CD4-positive, alpha-beta memory T cell (primary cell): ENCODE measurements at places on chromosomes 13 and 19.
A peak's percentile ranks its signal among the peaks of the same experiment; 100 is the strongest.

DNA sequence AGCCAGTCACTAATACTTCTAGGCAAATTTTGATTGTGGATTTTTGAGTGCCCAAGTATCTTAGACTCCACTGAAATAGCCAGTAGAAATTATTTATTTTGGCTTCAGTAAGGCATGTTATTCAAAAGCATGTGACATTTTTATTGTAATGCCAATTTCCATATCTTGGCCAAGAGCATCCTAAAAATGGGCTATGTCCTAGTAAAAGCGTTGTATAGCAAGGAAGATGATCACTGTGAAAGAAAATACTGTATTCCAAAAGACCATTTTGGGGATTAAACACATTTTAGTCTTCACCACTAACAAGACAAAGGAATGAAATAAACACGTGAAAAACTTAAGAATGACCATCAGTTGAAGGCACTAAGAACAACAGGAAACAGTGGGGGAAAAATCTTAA, 149.1 kb downstream of the NUFIP1 start:
- DNase-seq: no peak

DNA sequence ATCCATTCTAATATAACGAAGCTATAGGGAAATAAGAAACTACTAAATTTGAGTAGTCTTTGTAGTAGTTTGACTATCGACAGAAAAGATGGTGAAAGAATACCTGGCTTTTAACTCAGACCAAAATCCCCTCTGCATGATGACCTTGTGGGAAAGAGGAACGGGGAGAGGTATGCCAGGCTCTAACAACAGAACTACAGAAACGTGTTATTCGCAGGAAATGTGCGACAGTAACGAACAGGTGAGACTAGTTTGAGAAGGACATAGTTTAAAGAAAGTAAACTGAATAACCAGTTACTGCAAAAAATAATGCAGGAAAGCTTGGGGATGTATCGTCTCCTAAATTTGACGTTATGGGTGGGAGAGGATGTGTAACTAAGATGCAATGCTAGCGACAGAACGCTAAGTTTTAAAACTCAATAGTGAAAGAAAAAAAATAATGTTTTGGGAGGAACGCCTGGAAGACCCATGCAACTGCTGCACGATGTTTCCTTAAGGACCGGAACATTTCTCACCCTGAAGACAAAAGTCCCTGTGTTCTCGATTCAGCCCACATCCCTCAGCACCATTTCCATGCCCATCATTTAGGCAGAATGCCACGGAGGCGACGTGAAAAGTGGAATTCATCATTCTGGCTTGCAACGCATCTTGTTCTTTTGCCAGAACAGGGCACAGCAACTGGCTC, 1.6 kb upstream of the RAP2A start:
- DNase-seq: no peak

GRCh38 chr19:53884256-53884655, 2.3 kb downstream of the PRKCG start:
- no peak for DNase-seq

GRCh38 chr19:38412961-38413360, 10.1 kb downstream of the FAM98C start:
- no peak for DNase-seq

- DNase-seq: no peak
Measured at GRCh38 chr13:99214731-99215130, 14.1 kb downstream of the UBAC2 start.

DNA sequence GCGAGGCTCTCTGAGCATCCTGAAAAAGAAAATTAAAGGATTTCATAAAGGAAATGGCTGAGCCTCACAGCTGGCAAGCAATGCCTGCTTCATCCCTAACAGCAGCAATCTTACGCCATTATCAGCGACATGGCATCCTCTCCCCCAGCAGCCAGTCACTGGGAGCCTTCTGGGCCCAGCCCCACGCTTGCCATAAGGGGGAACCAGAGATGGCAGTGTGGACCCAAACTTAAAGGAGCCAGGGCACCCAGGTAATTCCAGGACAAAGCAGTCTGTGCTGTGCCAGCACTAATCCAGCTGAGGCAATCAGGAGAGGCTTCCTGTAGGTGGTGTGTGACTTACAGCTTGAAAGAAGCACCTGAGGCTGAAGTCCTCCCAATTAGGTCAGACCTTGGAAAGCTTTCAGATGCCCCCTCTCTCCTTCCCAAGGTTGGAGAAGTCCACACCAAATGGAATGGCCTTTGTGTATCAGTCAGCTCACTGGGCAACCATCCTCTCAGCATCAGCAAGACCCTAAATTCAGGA, 10.3 kb downstream of the VSTM2B start:
- DNase-seq: no peak

DNA sequence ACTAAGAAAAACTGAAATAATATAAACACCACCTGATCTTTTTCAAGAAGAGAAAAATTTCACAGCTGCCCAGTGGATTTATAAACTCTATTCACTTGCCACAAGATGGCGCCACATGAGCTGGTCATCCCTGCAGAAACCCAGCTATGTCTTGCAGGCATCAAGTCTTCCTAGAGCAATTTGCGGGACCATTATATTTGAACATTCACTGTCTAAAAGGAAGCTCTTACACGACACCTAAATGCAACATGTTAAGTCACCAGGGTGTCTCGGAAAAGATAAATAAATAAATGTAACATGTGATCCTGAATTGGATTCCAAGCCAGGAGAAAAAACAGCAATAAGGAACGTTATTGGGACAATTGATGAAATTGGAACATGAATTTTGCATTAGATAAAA, 20.3 kb upstream of the AKT2 start:
- DNase-seq: peak; percentile 66

GRCh38 chr13:95341441-95341840, 40.2 kb upstream of the ABCC4 start:
- DNase-seq: no peak

- no peak for DNase-seq
Measured at GRCh38 chr19:9782338-9782737, 13.8 kb upstream of the ZNF846 start.

- no peak for DNase-seq
Measured at GRCh38 chr13:50224534-50224933, 209.3 kb downstream of the KCNRG start.

DNA sequence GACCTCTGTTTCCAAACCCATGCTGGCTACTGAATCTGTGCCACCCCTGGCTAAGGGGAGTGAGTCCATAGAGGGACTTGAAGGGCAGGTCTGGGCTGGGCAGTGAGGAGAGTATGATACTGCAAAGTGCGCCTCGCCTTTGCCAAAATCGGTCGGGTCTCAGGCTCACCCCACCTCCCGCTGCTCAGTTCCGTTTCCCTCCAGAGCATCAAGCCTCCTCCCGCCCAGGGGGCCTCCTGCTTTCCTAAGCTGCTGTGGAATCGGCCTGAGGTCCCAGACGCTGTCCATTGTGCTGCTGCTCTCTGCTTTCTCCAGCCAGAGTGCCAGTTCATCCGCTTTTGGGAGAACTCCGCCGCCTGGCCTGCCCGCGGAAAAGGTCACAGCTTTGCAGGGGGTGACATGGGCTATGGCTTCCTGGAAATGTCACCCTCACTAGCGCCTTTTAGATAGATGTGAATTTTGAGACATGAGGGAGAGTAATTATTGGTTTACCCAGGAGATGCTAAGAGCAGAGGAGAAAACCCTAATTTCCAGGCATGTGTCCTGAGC, 1418.4 kb downstream of the UQCRFS1 start:
- no peak for DNase-seq

GRCh38 chr13:113374511-113375175, 10.7 kb upstream of the GRTP1 start:
- no peak for DNase-seq

DNA sequence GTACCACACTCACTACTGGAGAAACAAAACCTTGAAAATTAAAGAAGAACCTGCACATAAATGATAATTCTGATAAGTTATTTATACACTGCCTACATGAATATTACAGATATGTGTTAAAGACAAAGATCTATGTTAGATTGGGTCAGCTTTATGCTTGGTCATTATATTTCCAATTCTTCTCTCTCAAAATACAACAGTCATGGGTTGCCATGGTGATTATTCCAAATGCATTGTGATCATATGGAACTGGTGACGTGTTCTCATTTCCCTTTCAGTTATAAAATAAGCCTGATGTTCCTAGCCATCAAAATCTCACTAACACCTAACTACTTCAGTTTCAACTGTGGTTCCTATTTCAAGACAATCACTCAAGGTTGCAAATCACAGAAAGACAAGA, 1416.4 kb downstream of the UQCRFS1 start:
- no peak for DNase-seq

- no peak for DNase-seq
Measured at GRCh38 chr13:80501556-80501955, 160.6 kb upstream of the SPRY2 start.

DNA sequence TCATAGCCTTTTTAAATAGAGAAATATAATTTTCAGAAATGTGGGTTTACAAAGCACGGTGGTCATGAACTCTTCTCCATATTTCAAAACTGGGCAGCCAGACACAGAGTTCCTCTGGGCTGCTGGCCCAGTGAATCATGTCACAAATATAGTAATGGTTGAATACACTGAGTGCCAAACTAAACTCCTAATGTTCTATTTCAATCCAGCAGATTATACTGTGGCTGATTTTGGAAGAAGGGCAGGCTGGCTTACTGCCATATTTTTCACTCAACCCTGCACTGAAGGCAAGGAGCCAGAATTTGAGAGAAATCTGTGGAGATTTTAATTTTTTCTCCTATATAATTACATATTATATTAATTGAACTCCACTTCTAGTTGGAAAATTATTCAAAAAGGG, 17.0 kb upstream of the PRR20A start:
- DNase-seq: no peak

DNA sequence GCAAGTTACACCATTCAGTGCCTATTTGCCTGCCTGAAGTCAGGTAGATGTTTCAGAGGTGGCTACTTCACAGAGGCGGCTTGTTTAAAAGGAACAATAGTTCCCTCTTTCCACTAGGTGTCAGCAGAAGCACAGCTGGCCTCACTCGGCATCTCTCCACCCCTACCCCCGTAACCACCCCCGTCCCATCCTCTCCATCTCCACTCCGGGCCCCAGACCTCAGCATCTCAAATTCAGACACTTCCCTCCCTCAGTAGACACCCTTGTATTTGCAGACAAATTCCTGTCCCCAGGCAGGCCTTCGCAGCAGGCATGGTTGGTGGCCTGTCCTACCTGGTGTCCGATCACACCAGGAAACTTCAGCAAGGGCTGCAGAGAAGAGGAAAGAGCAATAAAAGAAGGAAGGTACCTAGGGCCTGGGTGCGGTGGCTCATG, 9.1 kb upstream of the DPP9 start:
- DNase-seq: peak; percentile 60

DNA sequence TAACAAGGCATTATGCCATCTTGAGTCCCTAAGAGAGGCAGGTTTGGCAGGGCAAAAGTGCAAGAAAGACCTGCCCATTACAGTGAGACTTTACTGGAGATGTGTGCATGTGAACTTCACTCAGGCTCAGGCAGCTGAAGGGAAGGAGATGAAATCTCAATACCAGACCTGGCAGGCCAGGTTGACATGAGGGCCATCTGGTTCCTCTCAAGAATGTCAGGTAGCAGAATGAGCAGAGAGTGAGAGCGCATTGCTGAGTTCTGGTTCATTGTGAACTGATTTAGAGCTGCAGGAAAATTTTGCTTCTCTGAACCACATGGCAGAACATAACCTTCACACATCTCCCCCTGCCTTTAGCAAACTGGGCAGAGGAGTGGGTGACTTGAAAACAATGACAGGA, 406.3 kb downstream of the GPC5 start:
- no peak for DNase-seq

GRCh38 chr13:84655677-84656076, 773.4 kb upstream of the SLITRK1 start:
- no peak for DNase-seq

DNA sequence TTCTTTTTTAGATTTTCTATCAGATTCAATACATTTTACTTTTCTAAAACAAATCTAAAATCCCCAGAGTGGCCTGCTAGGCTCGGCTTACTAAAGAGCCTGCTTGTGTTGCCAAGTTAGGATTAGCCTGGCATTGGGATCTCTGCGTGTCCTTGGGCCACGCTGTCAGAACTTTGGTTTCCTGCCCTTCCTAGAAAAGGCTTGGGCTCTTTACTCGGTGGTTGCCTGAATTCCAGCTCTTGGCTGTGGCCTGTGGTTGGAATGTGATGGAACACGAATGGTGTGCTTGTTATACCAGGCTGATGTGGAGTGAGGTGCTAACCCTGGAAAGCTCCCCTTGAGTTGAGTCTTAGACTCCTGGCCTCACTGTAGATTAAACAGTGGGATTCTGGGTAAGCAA, 8.5 kb downstream of the SPATA13 start:
- no peak for DNase-seq

DNA sequence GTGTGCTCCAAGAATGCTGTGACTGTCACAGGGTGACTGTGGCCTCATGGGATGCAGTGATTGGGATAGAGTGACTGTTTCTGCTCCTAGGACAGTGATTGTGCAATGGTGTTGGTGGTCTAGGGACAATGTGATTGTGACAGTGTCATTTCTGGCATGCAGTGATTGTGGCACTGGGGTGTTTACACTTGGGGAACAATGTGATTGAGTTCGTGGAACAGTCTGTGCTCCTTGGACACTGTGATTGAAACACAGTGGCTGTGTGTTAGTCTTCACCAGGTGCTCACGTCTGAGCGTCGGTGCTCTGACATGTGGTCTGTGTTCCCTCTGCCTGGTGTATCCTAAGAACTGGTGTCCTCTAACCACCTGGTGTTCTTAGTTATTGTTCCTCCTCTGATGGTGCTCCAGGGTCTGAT, 1.7 kb downstream of the PDE4A start:
- DNase-seq: no peak

DNA sequence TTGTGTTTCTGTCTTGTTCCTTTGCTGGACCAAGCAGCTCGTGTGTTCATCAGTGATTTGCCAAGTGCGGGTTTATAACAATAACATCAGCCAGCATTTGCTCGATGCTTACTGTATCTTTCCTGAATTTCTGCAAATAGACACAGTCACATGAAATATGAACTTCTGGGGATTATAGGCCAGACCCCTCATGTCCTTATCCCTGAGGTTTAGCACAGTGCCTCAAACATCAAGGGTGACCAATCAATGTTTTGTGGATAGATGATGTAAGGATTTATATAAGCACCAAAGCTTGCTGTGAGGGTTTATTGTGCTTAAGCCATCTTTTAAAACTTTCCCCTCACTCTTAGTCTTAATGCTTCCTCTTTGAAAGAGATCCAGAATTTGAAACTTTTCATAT, 323.9 kb downstream of the SLC7A1 start:
- no peak for DNase-seq

GRCh38 chr19:49455773-49456172, 2.7 kb downstream of the ALDH16A1 start:
- no peak for DNase-seq

DNA sequence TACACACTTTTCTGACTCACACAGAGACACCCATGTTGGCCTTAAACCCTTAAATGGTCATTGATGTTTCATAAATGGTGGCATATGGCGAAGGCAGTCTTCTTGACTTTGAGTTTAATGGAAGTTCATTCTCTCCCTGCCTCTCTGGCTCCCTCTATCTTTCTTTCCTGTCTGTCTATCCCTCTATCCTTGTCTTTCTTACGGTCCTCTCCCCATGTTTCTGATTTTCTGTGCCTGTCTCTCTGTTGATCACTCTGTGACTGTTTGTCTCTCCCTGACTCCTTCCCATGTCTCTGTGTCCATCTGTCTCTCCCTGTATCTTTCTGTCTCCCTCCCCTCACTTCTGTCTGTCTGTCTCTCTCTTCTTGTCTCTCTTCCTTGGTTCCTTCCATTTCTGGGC, 43.2 kb upstream of the SHKBP1 start:
- DNase-seq: no peak

GRCh38 chr19:17606590-17607185, 51.2 kb downstream of the COLGALT1 start:
- no peak for DNase-seq
